ENCODE measurements at places on chromosomes 13 and 19. TPM values are rescaled to one million over a fixed set of nuclear protein-coding genes. Genes with fewer than 3 reads are reported as not detected.

Gene SPACA4
- not detected for total RNA-seq

- H3K36me3 ChIP-seq = no peaks in the 10 kb centered on the region
- peaks cover 3% of the 10 kb centered on the region for H3K4me1 ChIP-seq
- no peak for DNase-seq
- H3K27ac ChIP-seq = no peak overlapping the region
- peaks cover 2% of the 10 kb centered on the region for H3K27me3 ChIP-seq
Observed at GRCh38 chr19:46180701-46181387, 32.8 kb downstream of the IGFL2 start.

- no peak overlapping the region for H3K27ac ChIP-seq
- no peaks in the 10 kb centered on the region for H3K27me3 ChIP-seq
- DNase-seq = no peak
- H3K4me1 ChIP-seq = no peaks in the 10 kb centered on the region
- H3K36me3 ChIP-seq = no peaks in the 10 kb centered on the region
Observed at GRCh38 chr19:51066393-51067186, 1.7 kb upstream of the KLK13 start.

GRCh38 chr19:47520839-47521238 is 6.0 kb upstream of the NAPA start:
- H3K27ac ChIP-seq = no peak overlapping the region
- H3K27me3 ChIP-seq = no peaks in the 10 kb centered on the region
- H3K4me1 ChIP-seq = peaks cover 30% of the 10 kb centered on the region
- no peak for DNase-seq

GRCh38 chr19:4376991-4377781 is 23.2 kb downstream of the SH3GL1 start:
- H3K27me3 ChIP-seq = no peaks in the 10 kb centered on the region
- DNase-seq = no peak
- peaks cover 85% of the 10 kb centered on the region for H3K4me1 ChIP-seq
- H3K27ac ChIP-seq = peak overlapping the region; percentile 93
- peak overlapping the region; percentile 52 for H3K4me3 ChIP-seq

GRCh38 chr13:34107806-34108205 is 289.9 kb downstream of the RFC3 start:
- no peak for DNase-seq
- H3K27me3 ChIP-seq = no peaks in the 10 kb centered on the region
- H3K4me1 ChIP-seq = no peaks in the 10 kb centered on the region
- no peak overlapping the region for H3K27ac ChIP-seq
- H3K36me3 ChIP-seq = no peaks in the 10 kb centered on the region
- H3K4me3 ChIP-seq = no peak overlapping the region

GRCh38 chr13:60412909-60413616 is 16.0 kb downstream of the TDRD3 start:
- DNase-seq = no peak
- no peak overlapping the region for H3K27ac ChIP-seq
- no peaks in the 10 kb centered on the region for H3K27me3 ChIP-seq
- H3K4me3 ChIP-seq = no peak overlapping the region

GRCh38 chr13:99800951-99801350 is 170.6 kb downstream of the ZIC5 start:
- H3K27me3 ChIP-seq = no peaks in the 10 kb centered on the region
- no peak for DNase-seq
- no peak overlapping the region for H3K4me3 ChIP-seq
- H3K27ac ChIP-seq = no peak overlapping the region
- H3K36me3 ChIP-seq = no peaks in the 10 kb centered on the region
